Activated gamma-delta T cell treated with Interleukin-2 at 50 U/mL for 16 hours (primary cell): ENCODE measurements at places on chromosomes 11 and 22.

DNA sequence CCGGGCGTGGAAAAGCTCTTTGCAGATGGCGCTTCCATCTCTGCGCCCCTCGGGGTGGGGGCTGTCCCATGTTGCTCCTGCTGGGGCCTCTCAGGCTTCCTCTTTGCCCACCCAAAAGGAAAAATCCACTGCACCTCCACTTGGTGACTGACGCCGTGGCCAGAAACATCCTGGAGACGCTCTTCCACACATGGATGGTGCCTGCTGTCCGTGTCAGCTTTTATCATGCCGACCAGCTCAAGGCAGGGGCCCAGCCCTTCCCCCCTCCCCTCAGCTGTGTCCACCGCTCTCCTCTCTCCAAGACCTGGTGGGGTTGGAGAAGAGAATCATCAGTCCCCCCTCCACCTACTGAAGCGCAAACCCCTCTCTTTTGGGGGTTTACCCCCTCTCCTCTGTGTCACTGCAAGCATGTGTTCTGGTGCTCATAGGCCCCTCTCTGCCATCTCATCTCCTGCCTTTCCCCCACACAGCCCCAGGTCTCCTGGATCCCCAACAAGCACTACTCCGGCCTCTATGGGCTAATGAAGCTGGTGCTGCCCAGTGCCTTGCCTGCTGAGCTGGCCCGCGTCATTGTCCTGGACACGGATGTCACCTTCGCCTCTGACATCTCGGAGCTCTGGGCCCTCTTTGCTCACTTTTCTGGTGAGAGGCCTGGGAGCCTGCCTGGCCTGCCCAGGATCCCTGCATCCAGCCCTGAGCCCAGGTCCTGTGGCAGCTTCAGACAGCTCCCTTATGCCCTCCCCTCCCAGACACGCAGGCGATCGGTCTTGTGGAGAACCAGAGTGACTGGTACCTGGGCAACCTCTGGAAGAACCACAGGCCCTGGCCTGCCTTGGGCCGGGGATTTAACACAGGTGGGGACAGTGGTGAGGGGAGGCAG is 1.8 kb downstream of the LARGE2 start:
- peak; percentile 3 for DNase-seq

GRCh38 chr22:50452649-50453048 is 22.2 kb downstream of the SBF1 start:
- DNase-seq: no peak

GRCh38 chr11:123429913-123430720 is at the start of gene GRAMD1B:
Gene GRAMD1B (plus strand): TSS chr11:123430269. CDS start chr11:123430793, 524 bp downstream.
- peak; percentile 75 for DNase-seq

GRCh38 chr11:29333993-29334775 is 682.6 kb downstream of the KCNA4 start:
- no peak for DNase-seq

DNA sequence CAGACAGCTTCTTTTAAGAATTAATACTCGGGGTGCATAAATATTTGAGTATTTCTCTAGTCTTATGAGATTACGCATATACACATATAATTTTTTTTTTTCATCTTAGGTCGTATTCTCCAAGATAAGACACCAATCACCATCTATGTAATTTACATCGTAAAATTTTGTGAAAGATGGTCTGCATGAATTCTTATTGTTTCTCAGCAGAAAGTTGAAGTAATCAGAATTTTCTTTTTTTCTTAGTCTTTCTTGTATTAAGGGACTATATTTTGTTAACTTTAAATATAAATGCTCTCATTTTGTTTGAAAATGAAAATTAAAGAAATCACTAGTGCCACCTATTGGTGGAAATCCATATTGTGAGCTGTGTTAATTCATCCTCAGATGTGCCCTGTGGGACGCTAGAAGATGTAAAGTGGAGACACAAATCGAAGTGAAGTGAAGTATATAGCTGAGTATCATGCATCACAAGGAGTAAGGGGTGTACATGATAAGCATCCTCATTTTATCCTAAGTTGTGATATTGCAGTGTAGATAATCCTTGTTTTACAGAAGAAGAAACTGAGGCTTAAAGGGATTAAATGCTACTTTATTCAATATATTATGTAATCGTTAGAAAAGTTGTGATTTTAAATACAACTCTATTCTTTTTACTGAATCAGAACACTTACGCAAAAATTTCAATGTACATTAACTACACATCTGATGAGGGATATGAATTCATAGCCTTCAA is 2084.3 kb downstream of the LRRC4C start:
- DNase-seq: no peak

DNA sequence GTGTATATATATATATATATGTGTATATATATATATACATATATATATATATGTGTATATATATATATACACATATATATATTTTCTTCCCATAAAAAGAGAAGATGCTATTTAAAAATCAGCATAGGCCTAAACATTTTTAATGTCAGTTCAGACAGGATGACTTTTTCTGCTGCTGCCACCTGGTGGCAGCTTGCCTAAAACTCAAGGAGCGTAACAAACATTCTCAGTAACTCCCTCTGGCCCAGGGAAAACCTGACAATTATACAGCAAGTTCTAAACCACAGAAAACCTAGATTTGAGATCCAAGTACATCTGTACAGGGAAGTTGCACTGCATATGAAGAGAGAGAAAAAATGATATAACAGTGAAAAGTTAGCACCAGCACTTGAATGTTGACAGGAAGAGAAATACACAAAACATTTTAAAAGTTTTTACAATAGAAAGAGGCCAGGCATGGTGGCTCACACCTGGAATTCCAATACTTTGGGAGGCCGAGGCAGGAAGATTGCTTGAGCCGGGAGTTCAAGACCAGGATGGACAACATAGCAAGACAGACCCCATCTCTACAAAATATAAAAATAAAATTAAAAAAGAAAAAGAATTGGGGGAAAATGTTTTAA is 16.6 kb downstream of the OR8A1 start:
- peak; percentile 26 for DNase-seq

DNA sequence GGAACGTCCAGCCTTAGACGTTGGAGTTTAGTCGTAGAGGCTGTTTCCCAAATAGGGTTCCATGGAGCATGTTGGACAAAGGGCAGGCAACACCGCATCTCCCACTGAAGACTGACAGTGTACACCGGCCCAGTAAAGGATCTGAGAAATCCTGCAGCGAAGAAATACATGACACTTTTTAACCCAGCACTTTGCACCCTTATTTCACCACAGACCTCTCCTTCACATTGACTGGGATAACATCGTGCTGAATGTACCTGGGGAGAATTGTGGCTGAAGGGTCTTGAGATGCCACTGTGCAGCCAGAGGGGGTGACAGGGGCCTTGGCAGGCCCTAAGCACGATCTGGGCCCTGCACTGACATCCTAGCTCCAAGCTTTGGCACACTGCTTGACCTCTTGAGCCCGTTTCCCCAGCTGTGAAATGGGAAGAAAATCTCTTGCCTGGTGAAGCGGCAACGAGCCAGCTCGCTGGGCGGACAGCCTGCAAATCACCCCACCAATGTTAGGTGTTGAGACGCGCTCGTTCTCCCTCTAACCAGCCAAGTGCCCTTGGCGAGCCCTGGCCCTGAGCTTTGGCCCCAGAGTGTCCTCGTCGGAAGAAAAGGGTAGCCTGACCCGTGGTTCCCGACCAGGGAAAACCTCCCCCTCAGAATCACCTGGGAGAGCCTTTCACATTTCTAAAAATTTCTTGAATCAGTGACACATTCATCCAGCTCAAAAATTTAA is 13.4 kb downstream of the CD5 start:
- no peak for DNase-seq

DNA sequence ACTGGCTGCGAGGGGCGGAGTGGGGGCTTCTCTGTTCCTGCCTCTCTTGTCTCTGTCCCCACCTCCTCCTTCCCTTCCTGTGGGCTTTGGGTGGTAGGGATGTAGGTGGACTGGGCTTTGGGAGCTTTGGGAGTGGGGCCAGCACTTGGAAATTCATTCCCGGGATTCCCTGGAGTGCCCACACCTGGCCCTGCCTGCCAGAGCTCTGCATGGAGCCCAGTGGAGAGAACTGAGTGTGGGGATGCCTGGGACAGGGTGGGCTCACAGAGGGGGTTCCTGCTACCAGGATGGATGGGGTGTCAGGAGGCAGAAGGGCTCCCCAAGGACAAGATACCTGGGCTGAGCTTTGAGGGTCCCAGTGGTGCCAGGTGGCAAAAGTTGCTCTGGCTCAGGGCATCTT is 22.3 kb downstream of the CSF2RB start:
- DNase-seq: no peak

DNA sequence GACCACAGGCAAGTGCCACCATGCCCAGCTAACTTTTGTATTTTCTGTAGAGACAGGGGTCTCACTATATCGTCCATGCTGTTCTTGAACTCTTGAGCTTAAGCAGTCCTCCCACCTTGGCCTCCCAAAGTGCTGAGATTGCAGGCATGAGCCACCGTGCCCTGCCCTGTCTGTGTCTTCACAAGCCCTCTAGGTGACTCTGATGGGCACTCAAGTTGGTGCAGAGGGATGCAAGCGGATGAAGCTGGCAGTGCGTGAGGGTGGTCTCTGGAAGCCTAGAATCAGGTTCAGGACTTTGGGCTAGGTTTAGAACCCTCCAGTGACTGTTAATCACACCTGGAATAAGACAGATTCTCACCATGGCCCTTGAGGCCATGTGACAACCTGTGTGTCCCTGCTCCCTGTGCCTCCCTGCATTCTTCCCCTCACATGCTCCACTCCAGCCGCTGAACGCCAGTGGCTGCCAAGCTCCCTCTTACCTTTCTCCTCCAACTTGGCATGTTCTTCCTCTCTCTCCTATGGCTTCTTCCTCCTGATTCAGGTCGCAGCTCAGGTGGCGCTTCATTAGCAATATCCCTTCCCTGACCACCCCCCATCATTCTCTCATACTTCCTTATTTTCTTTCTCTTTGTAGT is 242.3 kb upstream of the TBCEL start:
- DNase-seq: no peak

DNA sequence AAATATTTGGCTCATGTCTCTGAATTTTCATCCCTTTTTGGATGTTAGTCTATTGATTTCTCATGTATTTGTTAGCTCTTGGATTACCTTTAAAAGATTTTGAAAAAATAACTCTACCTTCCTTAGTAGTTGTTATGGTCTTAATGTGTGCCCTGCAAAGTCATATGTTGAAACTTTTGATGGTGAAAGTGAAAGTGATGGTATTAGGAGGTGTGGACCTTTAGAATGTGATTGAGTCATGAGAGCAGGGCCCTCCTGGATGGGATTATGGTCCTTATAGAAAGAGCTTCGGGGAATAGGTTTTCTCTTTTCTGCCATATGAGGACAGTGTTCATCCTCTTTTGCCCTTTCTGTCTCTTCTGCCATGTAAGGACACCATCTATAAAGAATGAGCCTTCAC is 33.6 kb upstream of the MPPED2 start:
- DNase-seq: no peak

DNA sequence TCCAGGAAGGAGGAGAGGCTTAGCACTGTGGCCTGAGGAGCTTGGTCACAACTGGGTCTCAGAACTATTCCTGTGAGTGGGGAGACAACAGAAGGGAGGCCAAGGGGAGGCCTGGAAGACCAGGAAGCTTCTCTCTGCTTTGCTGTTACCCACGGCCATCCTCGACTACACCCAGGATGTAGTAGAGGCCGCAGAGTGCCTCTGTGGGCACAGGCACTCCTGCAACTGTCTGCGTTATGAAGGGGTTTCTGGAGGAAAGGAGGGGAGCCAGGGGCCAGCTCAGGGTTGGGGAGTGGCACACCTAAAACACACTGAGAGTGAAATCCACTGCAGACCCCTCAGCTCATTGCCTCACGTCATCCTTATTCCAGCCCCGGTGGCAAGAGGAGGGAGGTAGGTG is 3.8 kb upstream of the MFRP start:
- no peak for DNase-seq

DNA sequence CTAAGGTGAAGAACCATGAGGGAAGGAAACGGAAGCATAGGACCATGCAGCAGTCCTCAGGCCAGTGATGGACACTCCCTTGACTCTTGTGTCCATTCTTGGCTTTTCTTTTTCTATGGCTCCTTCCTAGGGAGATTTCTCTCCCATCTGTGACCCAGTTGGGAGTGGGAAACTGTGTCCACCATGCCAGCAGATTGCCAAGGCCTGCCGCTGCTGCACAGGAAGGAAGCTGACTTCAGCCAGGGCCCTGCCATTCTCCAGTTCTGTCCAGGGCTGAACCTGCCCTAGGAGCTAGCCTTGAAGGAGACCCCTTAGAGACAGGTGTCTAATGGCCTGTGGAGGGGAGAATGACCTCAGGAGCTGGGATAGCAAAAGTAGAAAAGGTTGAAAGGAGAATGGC is 17.4 kb downstream of the SSH3 start:
- no peak for DNase-seq

GRCh38 chr11:2091112-2091746 is 48.0 kb downstream of the IGF2 start:
- no peak for DNase-seq

DNA sequence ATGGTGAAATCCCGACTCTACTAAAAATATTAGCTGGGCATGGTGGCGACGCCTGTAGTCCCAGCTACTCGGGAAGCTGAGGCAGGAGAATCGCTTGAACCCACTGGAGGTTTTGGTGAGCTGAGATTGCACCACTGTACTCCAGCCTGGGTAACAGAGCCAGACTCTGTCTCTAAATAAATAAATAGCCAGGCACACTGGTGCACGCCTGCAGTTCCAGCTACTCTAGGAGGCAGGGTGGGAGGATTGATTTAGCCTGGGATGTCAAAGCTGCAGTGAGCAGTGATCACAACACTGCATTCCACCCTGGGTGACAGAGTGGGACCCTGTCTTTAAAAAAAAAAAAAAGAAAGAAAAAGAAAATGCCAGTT is 17.4 kb downstream of the SUSD2 start:
- no peak for DNase-seq
